ENCODE measurements at places on chromosomes 12 and 14.
A peak's percentile ranks its signal among the peaks of the same experiment; 100 is the strongest.

DNA sequence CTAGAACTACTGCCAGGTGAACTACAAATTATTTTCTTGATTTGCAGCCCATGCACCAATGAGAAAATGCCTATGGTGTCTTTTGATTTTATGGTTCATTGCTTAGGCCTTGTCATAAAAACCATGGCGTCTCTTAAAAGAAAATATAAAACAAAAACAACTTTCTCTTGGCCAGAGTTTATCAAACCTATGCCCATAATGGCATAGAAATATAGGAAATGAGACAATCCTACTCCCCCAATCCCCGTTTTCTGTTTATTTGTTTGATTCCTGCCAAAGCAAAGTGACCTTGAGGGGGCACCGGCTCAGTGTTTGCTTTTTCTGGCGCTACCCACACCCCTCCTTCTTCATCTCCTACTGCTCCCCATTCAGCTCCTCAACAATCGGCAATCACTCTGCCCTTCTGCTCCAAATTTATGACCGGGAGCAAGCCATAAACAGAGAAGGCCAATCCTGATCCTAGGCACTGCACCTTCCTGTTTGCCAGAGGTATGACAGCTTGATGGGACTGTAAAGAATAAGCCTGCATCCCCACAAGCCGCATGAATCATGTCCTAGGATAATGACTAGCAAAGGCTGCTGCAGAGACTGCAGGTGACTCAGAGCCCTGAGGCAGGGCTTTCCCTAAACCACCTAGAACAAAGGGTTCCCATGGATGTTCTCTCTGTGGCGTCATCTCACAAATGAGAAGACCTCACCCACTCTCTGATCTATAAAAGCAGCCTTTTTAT, 874.9 kb downstream of the NRXN3 start:
- no peak for DNase-seq

GRCh38 chr12:128137140-128137539, 129.8 kb upstream of the TMEM132C start:
- no peak for DNase-seq

GRCh38 chr12:130356222-130356621, 18.5 kb downstream of the PIWIL1 start:
- DNase-seq = no peak

DNA sequence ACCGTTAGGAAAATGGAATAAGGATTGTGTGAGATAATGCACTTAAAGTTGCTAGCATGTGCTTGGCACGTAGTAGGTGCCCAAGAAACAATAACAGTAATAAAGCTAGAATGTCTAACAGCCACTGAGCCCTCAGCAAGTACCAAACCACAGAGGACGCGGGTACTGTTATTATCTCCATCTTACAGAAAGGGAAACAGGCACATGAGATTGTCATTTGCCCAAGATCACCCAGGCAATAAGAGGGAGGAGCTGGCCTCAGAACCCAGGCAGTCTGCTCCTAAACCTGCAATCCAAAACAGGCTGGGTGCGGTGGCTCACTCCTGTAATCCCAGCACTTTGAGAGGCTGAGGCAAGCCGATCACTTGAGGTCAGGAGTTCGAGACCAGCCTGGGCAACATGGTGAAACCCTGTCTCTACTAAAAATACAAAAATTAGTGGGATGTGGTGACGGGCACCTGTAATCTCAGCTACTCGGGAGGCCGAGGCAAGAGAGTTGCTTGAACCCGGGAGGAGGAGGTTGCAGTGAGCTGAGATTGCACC, 5.1 kb upstream of the SDS start:
- DNase-seq = no peak

- DNase-seq = no peak
Measured at GRCh38 chr12:68245180-68246021, 8.0 kb downstream of the IL22 start.

- DNase-seq = peak; percentile 41
Measured at GRCh38 chr14:88005978-88006851, 1.3 kb downstream of the GPR65 start.

DNA sequence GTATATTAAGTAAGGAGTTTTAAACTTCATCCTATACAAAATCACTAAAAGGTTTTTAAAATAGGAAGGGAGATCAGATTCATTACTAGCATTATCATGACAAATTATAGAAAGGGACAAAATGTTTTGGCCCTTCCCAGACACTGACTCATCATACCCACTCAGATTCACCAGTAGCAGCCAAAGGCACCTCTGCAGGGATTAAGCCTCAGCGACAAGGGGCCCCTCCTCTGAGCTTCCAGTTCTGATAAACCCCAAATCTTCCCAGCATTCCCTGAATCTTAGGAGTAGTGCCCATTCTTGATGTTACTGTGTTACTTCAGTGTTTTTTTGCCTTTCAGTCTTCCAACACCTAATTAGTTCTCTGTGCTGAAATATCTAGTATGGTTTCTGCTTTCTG, 14.5 kb downstream of the KRAS start:
- no peak for DNase-seq

- no peak for DNase-seq
Measured at GRCh38 chr12:63811334-63811733, 31.6 kb downstream of the RXYLT1 start.

GRCh38 chr14:55052269-55052930, 953 bp downstream of the MAPK1IP1L start:
- no peak for DNase-seq

DNA sequence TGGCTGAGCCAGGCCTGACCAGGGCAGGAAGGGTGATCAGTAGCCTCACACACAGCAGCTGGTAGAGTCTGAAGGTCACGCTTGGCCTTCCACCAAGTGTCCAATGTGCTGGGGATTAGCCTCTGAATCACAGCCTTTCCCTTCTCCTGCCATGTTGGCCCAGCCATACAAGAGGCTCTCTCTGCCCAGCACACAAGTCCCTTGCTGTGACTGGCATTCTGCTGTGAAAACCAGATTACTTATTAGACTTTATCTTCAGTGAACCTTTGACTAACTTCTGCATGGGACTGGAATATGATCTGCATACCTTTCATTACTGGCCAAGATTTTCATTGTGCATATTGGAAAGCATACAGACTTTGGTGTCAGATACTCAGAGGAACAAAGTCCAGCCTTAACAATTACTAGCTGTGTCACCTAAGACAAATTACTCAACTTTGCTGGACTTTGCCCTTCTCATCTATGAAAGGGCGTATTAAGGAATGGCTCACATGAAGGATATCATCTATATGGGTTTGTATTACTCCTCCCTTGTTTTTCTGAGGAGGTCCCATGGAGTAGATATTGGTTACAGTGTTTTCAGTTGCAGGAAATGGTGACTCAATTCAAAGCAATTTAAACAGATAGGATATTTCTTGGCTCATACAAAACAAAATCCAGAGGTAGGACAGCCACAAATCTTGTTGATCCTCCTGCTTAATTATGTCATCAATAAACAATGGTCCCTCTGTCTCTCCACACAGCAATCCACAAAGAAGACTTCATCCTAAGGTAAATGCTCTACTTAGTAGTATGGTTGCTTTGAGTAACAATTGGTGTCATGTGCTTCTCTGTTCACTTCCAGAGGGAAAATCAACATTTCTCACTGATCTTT, 99.6 kb downstream of the DYRK2 start:
- no peak for DNase-seq

- DNase-seq = no peak
Measured at GRCh38 chr12:122934722-122935121, 31.5 kb downstream of the ABCB9 start.

DNA sequence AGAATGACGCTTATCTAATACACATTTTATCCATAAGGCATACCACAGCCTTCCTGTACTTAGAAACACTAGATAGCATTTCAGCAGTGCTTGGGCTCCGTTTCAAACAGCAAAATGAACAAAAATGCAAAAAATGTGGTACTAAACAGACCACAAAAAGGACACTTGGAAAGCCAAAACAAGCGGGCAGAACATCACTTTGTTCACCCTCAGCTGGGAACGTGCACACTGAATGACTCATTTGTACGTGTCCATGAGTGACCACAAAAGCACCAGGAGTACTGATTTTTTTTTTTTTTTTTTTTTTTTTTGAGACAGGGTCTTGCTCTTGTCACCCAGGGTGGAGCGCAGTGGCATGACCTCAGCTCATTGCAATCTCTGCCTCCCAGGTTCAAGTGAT, 8.9 kb upstream of the FOXN3 start:
- DNase-seq = no peak

DNA sequence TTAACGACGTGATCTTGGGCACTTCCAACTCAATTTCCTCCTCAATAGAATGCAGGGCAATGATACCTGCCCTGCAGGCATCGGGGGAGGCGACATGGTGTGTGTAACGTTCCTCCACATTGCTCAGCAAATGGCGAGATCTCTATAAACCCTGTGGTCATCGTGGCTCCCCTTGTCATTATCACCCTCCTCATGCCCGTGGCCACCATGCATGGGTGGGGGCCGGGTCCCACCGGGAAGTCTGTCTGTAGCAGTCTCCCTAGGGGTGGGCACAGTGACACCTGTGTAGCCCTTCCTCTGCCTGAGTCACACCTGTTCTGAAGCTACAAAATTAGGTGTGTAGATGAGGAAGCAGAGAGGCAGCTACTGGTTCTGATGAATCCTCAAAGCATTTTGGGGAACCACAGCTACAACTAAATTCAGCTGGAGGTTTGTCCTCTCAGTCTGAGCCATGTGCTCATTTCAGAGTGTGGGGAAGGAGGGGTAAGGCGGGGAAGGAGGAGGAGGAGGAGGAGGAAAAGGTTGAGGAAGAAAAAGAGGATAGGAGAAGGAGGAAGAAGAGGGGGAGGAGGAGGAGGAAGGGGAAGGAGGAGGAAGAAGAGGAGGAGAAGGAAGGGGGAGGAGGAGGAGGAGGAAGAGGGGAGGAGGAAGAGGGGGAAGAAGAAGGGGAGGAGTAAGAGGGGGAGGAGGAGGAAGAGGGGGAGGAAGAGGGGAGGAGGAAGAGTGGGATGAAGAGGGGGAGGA, 11.0 kb upstream of the CACNA2D4 start:
- DNase-seq = no peak
